Activated CD4-positive, alpha-beta T cell treated with anti-CD3 and anti-CD28 coated beads for 24 hours (primary cell): ENCODE measurements at places on chromosomes 1 and 21.

DNA sequence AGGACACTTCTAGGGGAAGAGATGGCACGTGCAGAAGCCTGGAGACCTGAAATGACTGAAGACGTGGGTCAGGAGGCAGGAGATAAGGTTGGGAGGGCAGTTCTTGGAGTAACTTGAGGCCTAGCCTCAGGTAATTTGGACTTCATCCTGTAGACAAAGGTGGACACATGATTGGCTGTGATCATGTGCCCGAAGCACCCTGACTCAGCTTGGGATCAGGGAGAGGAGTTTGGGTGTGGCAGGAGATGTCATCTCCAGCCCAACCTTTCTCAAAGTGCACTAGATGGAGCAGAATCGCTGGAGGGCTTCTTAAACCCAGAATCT, 1.5 kb downstream of the SLC66A1 start:
- no peak for DNase-seq

DNA sequence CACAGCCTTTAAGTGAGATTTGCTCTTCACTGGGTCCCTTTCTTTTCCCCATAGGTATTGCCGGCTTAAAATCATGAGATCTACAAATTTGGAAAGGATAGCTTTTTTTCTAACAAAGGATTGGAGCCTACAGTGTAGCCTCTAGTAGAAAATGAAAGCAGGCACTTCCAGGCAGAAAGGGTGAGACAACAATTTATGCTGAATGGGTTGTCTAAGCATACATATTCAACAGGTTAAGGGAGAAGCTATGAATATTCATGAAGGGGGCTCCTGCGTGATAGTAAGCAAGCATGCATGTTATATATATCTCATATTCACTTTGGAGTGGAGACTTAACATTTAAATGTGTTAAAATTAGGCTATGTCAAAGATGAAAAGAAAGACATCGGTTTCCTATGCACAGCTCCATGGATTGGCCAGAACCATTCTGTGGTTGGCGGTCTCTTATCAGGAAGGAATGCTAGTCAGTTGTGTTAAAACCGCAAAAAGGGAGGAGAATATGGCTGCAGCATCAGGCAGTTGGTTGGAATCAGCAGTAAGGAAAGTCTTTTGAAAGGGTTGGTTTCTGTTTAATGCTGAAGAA, 66.0 kb downstream of the VCAM1 start:
- no peak for DNase-seq

GRCh38 chr1:11328444-11328843, 55.4 kb downstream of the UBIAD1 start:
- no peak for DNase-seq

GRCh38 chr1:164771619-164772361, 212.8 kb downstream of the PBX1 start:
- no peak for DNase-seq

DNA sequence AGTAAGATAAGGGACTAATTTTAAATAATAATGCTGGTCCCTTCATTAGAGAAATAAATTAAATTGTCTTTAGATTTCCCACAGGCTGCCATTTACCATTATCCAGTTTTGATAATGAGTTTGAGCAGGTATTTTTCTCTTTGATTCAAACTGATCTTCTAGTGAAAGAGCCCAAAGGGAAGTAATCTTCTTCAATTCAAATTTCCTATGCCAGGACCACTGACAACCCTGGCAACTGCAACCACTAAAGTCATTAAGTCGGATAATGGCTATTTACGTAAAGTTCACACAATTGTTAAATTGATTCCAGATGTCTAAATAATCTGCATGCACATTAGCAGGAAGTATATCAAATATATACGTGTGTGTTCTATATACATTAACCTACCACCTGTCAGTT, 399.3 kb downstream of the PTPRC start:
- DNase-seq, result no peak

- DNase-seq, result no peak
Observed at GRCh38 chr1:112502826-112503225, 5.9 kb upstream of the WNT2B start.

GRCh38 chr1:229732061-229732460, 106.0 kb downstream of the URB2 start:
- DNase-seq, result no peak

DNA sequence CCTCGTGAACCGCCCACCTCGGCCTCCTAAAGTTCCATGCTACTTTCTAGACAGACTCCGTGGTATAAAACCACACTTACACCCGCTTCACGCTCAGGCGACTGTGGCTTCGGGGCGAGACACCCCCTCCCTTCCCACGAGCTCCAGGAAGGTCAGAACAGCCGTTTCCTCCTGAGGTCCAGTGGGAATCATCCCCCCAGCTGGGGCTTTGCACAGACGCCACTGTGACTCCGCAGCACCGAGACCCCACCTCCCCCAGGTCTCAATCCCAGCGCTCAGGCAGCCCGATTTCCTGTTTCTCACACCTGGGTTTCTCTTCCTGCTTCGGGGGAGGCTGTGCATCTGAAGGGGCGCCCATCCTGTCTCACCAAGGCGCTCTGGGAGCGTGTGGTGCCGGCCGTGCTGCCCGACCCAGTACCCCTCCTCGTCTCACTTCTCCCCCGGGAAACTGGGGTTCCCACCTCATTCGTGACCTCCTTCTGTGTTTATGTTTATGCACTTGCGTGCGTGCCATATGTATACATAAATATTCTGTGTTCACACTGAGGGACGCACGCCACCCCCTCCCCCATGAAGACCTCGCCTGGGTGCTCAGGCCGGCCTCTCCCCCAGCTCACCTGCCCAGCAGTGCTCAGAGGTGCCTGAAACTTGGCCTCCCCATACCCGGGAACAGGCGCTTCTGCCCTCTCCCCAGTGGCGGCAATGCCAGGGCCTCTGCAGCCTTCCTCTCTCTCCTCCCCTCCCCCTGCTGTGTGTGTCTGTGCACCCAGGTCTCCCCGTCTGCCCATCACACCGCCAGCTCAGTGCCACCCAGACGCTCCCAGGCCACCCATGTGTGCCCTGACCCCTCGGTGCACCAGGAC, 14.6 kb downstream of the SLC35E2B start:
- DNase-seq, result no peak

DNA sequence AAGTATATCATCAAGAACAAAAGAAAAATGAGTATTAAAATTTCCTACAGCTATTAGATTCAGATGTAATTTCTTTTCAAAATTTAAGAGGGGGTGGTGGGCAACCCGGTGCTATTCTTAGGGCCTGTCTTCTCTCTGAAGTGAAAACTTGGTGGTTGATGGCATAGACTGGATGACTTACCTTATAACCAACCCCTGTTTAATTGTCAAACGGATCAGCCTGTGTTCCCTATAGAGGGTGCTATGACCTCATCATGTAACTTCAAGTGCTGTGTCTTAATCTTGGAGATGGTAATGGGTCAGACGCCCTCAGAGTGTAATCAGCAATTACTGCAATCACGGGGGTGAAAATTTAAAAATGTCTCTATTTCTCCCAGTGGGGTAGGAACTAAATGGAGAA, 176.2 kb downstream of the PCP4 start:
- DNase-seq, result no peak

DNA sequence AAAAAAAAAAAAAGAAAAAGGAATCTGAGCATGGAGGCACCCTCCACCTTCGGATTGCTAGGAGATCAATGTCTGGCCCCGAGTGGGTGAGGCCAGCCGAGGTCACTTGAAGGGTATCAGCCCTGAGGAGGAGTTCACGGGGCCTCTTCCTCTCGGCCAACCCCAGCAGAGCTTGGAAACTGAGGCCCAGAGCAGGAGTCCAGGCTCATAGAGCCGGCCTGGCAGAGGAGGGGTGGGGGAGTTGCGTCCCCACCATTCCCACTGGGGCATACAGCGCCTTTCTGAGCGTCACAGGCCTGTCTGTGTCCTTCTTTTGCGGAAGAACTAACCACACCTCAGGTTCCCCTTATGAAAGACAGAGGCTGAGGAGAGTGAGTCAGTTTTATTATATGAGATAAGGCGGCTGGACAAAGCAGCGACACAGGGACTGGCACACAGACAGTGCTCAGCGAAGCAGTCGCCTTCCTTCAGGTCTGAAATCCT, 17.1 kb upstream of the EPHA2 start:
- DNase-seq, result no peak

GRCh38 chr1:29858646-29859045, 622.3 kb downstream of the PTPRU start:
- DNase-seq, result no peak

- no peak for DNase-seq
Observed at GRCh38 chr1:169527001-169527400, 41.3 kb upstream of the SLC19A2 start.

DNA sequence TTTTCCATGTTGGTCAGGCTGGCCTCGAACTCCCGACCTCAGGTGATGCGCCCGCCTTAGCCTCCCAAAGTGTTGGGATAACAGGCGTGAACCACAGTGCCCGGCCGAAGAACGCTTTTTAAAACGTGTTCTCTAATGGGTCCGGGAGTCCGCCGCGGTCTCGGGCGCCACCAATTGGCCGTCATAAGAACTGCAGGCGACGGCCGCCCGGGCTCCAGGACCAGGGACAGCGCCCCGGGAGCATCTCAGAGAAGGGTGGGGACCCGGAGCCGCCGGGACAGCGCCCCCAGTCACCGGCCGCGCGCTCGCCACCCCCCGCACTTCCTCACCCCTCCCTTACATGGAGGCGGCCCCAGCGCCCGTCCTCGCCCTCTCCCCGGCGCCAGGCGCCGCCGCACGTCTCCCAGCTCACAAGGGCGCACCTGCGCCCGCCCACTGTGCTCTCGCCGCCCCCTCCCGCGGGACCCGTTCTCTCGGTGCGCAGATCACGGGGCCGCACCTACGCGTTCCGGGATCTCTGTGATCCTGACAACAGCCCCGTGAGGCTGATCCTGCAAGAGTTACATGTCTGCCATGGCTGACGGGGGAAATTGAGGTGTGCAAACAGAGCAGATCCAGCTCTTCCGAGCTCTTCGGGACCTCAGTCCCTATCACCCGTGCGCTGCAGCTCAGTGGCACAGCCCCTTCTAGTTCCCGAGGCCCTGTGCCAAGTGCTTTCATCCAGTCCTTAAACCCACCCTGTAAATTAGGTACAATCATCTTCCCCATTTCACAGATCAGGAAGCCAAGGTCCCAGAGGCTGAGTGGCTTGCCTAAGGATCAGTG, 9.8 kb downstream of the RAP1GAP start:
- peak; percentile 63 for DNase-seq

GRCh38 chr1:33195556-33195955, 13.7 kb upstream of the TRIM62 start:
- no peak for DNase-seq

- DNase-seq, result no peak
Observed at GRCh38 chr1:3560981-3561380, 50.3 kb downstream of the MEGF6 start.

DNA sequence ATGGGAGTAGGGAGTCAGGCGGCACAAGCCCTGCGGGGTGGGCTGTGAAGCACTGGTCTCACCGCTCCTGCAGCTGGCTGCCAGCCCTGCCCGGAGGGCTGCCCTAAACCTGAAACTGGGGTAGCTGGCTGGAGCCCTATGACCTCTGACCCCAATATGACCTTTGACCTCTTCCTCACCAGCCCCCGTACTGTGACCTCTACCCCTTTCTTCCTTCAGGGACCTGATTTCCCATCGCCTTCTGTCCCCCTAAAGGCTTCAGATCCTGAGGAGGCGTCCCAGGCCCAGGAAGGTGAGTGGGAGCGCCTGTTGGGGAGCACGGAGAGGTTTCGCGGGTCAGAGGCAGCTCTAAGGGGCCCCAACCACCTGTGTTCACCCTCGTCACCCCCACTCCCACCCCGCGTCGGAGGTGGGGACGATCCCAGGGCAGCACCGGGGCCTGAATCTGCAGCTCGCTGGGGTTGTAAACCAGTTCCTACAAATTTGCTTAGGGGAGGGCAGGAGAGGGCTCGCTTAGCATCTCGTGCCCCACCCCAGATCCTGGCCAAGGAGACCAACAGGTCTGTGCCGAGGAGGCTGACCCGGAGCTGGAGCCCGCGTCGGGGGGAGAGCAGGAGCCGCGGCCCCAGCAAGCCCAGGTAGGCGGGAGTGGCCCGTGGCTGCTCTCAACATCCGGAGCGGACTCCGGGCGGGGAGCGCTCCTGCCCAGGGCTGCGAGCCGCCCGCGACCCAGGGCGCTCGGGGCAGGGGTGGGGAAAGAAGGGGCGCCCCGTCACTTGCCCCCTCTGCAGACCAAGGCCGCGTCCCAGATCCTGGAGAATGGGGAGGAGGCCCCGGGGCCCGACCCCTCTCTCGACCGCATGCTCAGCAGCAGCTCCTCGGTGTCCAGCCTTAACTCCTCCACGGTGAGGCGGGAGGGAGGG, 7.3 kb downstream of the SYTL1 start:
- no peak for DNase-seq

GRCh38 chr1:192376374-192376773, 59.6 kb downstream of the RGS21 start:
- no peak for DNase-seq

DNA sequence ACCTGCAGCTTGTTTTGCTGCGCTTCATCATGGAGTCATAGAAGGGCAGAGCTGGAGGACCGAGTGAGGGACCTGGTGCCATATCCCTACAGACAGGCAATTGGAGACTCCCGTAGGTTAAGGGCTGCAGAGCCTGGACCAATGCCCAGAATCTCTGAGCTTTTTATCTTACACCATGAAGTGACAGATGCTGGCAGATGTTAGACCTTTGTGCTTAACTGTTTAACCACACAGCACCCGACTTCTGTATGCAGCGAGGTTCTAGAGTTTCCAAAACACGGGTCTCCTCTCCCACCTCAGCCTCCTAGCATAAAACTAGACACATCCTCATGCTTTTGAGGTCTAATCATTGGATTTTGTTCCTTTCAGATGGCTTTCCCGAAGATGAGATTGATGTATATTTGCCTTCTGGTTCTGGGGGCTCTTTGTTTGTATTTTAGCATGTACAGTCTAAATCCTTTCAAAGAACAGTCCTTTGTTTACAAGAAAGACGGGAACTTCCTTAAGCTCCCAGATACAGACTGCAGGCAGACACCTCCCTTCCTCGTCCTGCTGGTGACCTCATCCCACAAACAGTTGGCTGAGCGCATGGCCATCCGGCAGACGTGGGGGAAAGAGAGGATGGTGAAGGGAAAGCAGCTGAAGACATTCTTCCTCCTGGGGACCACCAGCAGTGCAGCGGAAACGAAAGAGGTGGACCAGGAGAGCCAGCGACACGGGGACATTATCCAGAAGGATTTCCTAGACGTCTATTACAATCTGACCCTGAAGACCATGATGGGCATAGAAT, 47.6 kb downstream of the B3GALT5 start:
- DNase-seq, result no peak

DNA sequence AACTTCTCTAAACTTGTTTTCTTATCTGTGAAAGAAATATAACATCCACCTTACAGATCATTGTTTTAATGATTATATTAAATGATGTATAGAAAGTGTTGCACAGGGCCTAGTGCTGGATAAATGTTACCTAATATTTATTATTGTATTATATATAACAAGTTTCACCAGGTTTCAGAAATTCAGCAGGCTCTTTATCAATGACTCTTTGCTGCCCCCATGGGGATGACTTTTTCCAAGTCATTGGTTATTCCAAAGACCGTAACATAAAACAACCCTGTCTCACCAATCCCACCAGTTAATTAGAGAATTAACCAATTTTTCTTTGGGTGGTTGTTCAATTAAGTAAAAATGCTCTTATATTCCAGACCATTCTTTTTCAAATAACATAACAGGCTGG, 7.3 kb upstream of the DEDD start:
- DNase-seq, result peak; percentile 32

GRCh38 chr21:33541105-33541711, 709 bp downstream of the GART start:
- no peak for DNase-seq

- no peak for DNase-seq
Observed at GRCh38 chr21:28337315-28337714, 655.4 kb downstream of the LTN1 start.
